ENCODE measurements at places on chromosomes 7 and 10. TPM values are rescaled to one million over a fixed set of nuclear protein-coding genes. Genes with fewer than 3 reads are reported as not detected.

- DNase-seq, result no peak
These were observed 12.0 kb downstream of the IFIT5 start for GRCh38 chr10:89426230-89426868.

DNA sequence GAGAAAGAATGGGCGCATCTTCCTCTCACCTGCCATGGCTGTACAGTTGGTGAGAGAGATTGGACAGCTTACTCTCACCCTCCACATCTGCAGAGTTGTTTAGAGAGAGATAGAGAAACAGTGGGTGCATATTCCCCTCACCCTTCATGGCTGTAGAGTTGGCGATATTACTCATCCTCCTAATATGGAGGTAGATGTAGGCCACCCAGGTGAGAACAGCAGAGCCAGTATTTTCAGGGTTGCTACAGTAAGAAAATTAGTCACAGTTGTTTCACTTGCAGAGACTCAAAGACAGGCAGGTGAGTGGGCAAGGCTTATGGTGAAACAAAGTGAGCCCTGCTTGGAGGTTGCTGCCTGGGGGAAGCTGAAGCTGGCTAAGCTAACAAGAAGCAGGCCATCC lies 65.0 kb upstream of the PFKP start:
- no peak for DNase-seq

CAMK2B gene
- 0.05 TPM for polyA plus RNA-seq

DNA sequence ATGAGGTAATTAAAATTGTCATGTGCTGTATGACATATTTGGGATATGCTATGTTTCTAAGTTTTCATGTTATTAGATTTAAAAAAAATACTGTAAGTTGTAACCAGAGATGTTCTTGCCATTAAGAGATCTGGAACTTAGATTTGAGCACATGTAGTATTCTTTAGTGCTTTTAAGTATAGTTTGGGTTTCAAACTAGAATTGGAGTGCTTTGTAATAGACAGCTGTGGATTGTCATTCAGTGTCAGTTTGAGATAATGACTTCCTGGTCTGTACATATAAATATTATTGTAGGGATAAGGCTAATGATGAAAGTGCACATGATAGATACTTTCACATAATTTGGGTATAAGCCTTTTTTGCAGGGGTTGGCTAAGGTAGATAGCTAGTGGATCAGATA lies 936.2 kb downstream of the CNTNAP2 start:
- DNase-seq, result no peak

PILRA gene
- 0.27 TPM for polyA plus RNA-seq

- DNase-seq, result no peak
These were observed 13.1 kb downstream of the GPER1 start for GRCh38 chr7:1100834-1101562.

DNA sequence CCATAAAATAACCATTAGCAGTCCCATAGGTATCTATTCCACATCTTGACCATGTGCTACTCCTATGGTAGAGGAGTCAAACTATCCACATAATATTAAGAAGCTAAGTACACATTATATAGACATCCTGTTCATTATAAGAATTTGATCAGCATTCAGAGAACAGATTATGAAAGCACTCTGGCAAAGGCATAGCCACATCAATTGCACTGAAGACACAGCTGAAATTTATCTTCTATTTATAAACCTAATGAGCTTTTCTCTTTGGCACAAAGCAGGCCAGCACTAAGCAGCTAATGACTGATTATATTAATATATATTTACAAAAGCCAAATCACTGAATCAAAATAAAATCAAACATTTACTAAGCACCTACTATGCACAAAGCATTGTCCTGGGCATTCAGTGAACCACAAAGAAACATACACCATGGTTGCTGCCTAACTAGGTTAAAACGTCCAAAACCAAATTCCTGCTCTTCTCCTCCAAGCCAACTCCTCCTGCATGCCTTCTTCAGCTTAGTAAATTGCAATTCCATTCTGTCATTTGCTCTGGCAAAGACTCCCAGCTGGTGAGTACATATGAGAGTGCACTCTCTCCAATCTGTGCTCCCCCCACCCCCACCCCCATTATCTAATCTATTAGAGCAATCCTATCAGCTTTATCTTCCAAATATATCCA lies 122.6 kb upstream of the ASAH2 start:
- no peak for DNase-seq

DNA sequence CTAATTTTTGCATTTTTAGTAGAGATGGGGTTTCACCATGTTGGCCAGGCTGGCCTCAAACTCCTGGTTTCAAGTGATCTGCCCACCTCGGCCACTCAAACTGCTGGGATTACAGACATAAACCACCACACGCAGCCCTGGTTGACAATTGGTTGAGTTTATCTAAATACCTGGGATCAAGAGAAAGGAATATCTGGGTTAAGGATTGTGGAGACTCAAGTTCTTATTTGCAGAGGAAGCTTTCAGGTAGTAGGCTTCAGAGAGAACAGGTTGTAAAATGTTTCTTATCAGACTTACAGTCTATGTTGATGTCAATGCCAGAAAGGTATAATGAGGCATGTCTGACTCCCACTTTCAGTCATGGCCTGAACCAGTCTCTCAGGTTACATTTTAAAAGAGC lies 5.9 kb upstream of the TMEM254 start:
- no peak for DNase-seq

DRGX gene
- 0.06 TPM for polyA plus RNA-seq

BAZ1B gene
- polyA plus RNA-seq, result 12.4 TPM

- DNase-seq, result no peak
These were observed 40.3 kb downstream of the YKT6 start for GRCh38 chr7:44240983-44241510.

CALHM3 gene
- 0.09 TPM for polyA plus RNA-seq

GRCh38 chr7:46011059-46011458 lies 90.0 kb upstream of the IGFBP3 start:
- DNase-seq, result no peak

- no peak for DNase-seq
These were observed 23.5 kb downstream of the ADK start for GRCh38 chr10:74174521-74174920.

- peak; percentile 50 for DNase-seq
These were observed 27.9 kb upstream of the LOXL4 start for GRCh38 chr10:98295907-98296306.

DNA sequence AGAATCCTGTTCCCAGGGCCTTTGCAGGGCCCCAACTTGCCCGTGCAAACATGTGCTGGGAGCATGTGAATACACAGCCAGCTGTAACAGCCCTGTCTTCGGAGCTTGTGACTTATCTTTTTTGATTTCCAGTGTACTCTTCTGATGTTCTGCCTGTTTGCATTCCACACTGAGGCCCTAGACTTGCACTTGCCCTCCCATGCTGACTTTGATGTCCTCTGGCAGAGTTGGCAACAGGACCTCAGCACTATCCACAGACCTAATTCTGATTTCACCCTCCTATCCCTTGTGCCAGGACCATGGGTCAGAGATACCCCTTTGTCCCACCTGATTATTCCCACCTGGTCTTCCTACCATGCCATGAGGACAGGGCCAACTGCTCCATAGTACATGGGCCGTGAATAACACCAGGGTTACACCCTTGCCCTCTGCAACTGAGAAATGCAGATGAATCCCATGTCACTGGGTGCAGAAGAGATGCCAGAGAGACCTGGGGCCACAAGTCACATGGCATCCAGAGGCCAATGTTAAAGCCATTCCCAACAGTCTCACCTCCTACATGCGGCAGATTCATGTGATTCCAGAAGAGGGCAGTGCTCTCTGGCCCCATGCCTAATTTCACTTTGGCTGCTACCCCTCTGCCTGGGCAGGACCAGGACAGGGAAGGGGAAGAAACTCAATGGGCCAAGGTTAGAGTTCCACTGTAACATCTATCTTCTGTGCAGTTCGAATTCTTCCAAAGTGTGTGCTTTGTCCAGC lies 43.0 kb downstream of the SCRN1 start:
- DNase-seq, result no peak

ANXA8 gene
- polyA plus RNA-seq, result 0.27 TPM

- no peak for DNase-seq
These were observed 220.2 kb downstream of the PHF14 start for GRCh38 chr7:11193888-11194287.

GRCh38 chr7:146670532-146670931 lies 553.9 kb downstream of the CNTNAP2 start:
- no peak for DNase-seq

PLPP4 gene
- 35.4 TPM for polyA plus RNA-seq

MPP7 gene
- polyA plus RNA-seq, result 1.8 TPM

GRCh38 chr10:44854693-44855350 lies 56.3 kb upstream of the TMEM72 start:
- no peak for DNase-seq

DNA sequence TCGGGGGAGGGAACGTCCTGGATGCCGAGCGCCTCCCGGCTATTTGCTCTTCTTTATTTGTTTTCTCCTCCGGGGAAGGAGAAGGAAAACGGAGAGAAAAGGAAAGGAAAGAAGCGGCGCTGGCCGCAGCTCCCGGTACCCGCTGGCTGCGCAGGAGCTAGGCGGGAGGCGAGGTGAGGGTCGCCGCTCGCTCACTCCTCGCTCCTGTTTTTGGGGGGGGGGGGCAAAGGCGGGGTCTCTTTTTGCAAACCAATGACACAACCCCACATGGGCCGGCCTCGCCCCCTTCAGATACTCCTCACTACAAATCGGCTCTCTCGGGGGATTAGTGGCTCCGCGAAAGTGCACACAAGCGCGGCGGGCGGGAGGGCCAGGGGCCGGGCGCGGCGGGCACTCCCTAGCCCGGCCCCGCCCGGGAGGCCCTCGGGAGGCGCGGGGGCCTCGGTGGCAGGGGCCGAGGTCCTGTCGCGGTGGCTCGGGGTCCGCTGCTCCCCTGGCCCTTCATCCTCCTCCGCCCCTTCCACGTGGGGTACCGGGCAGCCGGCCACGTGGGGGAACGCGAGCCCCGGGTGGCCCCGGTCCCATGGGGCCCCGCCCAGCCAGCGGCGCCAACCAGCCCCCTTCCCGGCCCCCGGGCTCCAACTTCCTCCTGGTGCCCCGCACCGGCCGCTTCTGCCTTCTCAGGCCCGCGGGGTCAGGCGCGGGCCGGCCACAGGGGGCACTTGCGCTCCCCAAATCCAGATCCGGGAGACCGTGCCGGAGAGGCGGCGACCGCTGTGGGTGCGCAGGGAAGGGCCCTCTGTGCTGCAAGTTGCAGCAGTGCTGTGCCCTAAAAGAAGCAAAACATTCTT lies 718 bp upstream of the CTBP2 start:
- DNase-seq, result no peak

DNA sequence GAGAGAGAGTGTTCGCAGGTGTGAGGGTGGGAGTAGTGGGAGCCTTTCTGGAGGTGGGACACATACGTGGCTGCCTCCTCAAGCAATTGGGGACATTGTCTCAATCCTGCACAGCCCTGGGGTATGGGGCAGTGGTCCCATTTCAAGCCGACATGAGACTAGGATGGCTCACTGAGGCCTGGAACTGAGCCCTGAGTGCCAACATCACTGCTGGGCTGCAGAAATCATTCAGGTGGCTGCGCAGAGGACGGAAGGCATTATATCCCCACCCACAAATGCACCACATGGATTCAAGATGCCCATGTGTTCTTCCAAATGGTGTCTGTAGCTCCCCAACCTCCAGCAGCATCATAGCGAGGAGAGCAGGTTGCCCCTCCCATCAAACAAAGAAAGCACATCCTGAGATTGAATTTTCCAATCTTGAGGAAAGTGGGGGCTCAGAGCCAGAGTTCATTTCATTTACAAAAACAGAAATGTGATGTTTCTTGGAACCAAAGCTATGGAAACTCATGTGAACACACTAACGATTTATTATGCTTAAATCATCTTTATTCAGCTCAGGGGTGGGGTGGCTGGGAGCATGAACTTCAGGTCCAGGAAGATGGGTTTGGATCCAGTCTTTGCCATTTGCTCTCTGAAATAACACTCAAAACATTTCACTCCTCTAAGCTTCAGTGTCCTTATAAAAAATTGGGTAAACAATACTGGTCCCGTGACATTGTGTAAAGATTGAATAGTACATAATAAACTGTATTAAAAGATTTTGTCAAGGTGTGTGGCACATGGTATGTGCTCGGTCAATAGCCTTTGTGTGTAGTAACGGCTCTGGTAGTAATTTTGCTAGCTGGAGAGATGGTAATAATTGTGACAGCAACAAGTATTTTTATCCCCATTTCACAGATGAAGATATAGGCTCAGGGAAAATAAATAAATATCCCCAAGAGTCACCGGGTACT lies 4.6 kb downstream of the SFTPA2 start:
- DNase-seq, result no peak

DNA sequence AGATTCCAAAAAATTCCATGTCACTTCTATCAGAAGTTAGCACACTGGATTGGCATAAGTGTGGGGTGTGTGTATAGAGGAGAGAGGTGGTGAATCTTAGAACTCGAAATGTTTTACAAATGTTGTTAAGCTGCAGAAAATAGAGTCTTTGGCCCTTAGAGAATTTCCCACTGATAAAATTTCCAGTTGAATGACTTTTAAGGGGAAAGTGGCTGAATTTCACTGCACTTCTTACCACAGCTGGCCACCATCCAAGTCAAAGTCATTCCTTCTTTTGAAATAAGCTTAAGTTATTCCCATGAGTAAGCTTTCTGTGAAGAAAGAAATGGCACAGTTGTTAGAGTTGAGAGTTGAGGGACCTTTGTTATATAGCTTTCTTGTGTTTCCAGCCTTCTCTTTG lies 13.9 kb downstream of the VCL start:
- DNase-seq, result no peak

DNA sequence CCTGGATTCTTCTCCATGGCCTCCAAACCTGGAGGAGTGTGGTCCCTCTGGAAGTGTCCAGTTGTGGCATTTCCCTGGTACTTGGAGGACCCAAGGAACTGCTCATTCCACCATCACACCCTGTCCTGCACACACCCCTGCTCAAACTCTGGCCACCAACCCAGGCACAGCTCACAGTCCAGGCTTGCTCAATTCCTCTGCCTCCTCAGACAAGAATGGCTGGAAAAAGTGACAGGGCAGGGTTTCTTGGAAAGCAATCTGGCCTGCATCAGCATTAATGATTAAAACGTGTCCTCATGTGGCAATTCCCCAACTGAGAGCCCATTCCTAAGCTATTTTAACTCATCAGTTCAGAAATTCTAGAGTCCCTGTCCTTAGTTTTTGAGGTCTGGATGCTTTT lies 17.2 kb upstream of the TPST1 start:
- peak; percentile 72 for DNase-seq

DNA sequence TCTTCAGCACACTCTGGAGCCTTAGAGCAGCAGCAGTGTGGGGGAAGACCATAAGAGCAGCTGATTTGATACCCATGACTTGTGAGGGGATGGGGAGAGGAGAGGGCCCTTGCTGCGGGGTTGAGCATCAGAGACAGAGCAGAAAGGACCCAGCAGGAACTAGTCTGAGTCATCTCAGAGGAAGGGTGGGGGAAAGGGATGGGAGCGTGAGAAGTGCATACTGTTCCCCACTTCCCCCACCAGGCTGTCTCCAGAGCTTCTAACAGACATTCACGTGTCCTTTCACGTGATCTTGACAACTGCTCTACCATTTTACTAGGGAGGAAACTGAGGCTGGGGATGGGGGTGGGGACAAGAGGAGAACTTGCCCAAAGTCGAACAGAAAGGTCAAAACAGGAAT lies 38.7 kb downstream of the FAM241B start:
- DNase-seq, result no peak

NSUN6 gene
- 2.7 TPM for polyA plus RNA-seq

UPK3BL2 gene
- 6.1 TPM for polyA plus RNA-seq

Measured in BJ (cell line).